ENCODE measurements at places on chromosomes 2 and 18.
A peak's percentile ranks its signal among the peaks of the same experiment; 100 is the strongest.

DNA sequence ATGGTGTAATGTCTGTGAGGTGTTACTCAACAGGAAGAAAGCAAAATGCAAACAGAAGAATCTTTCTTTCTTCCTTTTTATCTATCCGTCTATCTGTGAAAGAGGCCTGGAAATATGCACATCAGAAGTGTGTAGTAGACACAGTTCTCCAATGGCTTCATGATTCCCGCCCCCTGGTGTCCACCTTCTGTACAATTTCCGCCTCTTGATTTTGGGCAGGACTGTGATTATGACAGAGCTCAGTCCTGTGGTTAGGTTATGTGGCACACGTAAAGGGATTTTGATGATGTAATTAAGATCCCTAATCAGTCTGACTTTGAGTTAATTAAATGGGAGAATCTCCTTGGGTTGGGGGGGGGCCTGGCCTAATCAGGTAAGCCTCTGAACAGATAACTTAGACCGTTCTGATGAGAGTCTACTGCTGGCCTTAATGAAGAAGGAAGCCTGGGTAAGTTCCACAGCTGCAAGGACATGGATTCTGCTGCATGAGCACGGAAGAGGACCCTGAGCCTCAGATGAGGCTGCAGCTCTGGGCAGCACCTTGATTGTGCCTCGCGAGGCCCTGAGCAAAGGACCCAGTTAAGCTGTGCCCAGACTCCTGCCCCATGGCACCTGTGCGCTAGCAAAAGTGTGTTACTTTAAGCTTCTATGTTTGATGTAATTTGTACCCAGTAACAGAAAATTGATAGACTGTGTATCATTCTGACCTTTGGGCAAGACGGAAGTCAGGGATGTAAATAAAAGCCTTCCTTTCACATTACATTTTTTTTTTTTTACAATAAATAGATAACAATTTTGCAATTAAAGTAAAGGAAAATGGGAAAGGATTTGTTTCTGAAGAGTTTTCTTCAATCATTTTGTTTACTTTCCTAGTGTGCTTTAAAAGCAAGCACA, 11.3 kb upstream of the KCNF1 start:
- peak; percentile 51 for DNase-seq

GRCh38 chr2:119982506-119982905, 30.4 kb upstream of the EPB41L5 start:
- no peak for DNase-seq

DNA sequence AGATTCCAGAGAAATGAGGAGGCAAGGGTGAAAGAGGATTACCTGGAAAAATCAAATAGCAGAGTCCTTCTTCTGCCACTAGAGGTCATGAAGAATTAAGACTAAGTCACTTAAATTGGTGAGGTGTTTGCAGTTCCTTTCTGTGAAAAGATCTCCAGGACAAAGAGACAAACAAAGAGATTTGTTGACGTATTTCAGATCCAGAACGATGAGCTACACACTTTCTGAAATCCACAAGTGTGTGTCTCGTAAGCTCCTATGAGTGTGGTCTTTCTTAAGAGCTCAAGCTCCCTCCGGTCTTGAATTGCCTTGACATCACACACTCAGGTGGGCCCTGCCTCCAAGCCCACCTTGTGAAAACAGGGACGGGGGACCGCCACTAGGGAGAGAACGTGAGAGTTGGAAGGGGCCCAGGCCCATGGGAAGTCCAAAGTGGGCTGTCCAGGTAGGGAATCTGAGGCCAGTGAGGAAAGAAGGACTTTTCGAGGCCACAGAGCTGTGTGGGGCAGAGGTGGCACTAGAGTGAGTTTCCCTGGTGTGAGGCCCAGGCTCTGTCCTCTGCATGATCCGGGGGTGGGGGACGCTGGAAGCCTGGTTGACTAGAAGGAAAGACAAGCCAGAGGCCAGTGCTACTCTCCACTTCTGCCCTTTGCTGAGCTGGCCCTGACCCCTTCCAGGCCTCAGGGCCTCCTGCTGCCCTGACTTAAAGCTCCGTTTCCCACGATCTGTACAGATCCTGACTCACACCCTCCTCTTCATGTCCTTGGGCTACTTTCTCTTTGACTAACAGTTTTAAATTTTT, 168.1 kb upstream of the NCK2 start:
- peak; percentile 59 for DNase-seq

- DNase-seq = no peak
These were observed 685.4 kb upstream of the CELF4 start for GRCh38 chr18:38250971-38251370.

GRCh38 chr18:23693846-23694245, 4.6 kb downstream of the LAMA3 start:
- no peak for DNase-seq

DNA sequence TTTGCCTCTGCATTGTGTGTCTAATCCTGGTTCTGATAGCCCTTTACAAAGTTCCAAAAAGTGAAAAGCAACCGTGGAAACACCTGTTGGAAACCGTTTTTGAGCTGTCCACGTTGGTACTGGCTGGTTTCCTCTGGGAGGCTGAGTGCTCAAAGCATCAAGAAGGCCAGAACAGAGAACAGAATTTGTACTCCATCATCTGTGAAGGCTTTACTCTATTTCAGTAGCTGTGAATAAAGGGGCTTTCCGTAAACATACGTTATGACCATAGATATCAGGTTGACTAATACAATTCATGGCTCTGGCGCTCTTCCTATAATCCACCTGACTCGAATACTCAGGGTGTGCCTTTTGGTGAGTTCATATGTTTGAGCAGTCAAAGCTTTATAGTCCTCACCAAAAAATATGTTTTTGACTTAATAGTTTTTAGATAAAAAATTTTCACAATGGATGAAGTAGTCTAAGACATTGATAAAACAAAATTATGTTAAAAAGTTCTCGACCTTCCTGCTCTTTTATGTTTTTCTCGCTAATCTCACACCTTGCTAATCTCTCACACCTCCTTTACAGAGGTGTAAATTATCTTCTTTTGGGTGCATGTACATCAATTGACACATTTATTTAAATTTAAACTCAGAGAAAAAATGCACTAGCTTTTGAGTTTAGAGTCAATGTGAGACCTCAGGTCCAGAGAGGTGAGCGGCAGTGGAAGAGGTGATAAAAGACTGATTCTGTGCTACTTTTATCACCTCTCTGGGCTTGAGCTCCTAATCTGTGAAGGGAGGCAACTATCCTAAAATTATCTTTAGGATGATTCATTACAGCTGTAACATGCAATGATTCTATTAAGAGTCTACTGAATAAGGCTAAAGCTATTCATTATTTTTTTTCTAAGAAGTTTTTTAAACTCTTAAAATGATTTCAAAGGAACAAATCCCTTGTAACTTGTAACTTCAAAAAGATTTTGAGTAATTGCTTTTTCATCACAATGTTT, 65.3 kb downstream of the CXCR4 start:
- peak; percentile 29 for DNase-seq

DNA sequence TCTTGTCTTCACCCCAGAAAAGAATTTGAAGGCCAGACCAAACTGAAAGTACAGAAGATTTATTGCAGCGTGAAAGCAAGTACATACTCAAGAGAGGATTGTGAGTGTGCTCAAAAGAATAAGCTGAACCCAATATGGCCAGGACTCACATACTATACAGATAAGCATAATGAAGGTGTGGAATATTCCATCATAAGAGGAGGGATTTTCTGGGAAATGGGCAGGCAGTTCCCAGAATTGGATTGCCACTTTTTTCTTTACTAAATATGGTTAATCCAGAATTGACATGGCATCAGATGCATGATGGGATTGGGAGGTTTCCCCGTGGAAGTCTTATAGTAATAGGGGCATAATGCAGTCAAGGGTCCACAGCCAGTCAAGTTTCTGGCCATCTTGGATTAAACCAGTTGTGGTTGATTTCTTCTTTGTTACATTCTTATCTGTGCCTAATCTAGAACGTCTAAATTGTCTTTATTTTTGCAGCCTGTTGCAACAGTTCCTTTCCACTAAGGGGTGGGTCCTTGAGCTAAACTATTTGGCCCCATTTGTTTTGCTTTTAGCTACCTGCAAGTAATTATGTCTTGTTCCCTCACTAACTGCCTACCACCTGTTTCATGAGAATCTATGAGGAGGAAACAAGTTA, 9.0 kb downstream of the SP140L start:
- no peak for DNase-seq

DNA sequence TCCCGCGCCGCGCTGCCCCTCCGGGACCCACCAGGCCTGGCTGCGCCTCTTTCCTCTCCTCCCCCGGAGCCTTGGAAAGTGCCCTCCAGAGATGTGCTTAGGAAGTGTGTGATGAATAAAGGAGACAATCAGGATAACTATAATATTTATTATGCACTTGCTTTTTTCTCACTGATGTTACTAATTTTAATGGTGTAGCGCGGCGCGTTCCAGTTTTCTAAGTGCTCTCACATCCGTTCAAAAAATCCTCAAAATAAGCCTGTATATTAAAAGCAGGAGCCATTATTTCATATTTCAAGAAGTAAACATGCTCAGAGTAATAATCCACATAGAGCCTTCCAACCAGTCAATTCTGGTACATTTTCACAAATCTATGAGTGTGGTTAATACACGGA, 941 bp upstream of the MPPE1 start:
- DNase-seq = no peak

DNA sequence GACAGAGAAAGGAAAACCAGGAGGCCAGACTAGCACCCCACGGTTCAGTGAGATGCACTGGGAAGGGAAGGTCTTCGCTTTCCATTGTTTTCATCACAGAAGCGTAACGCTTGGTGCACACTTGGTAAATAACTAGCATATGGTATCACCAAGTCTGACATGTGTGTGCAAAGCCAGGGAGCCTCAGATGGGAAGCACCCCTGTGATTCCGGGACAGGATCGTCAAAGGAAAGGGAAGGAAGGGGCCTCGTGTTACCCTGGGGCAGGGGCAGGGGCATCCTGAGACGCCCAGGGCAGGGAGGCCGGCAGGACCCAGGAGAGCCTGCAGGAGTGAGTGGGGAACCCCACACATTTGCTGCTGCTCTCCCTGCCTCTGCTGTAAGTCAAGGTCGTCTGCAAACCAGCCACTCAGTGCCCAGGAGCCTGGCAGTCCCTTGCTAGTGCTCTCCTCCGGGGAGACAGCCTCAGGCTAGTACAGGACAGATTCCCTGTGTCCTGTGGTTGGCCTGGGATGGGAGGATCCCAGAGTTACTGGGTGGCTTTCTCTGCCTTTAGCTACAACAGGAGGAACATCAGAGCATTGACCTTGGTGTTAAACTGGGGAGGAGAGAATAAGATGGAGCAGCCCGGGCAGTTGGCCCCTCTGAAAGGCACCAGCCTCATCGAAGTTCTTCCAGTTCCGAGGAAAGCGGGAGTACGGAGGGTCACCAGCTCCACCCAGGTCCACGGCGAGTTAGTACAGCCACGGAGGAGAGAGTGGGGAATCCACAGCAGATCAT, 192.5 kb downstream of the NDUFA10 start:
- no peak for DNase-seq

DNA sequence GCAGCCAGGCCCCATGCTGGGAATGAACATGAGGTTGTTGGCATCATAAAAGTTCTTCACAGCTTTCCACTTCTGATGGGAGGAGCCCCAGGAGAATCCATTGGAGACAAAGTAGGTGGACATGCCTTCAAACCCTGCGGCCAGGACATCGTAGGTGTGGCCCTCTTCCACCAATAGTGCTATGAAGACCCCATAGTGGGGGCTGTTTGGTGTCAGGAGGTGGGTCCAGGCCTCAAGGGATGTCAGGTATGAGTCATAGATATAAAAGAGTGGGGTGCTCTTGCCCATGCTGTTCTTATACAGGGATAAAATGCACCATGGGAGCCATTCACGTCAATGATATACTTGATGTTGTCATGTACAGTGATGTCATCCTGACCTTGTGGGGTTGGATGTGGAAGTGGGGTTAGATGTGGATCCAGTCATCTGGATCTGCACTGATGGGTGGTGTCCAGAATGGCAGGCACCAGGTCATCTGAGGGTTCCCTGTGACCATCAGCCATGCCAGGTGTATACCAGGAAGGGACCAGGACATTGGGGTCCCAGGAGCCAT, 22.1 kb upstream of the MCM6 start:
- DNase-seq = no peak

Data from GM10248 (cell line).